ENCODE measurements at places on chromosomes 1 and 21. TPM values are rescaled to one million over a fixed set of nuclear protein-coding genes. Genes with fewer than 3 reads are reported as not detected.

RUNX3 gene
- 1.3 TPM for total RNA-seq

KLF17 gene
- not detected for total RNA-seq

ARHGAP30 gene
- total RNA-seq: not detected

LCE1B gene
- total RNA-seq: not detected

TMEM82 gene
- total RNA-seq: 2.2 TPM

SPRR1A gene
- not detected for total RNA-seq

KCNA3 gene
- total RNA-seq: 0.59 TPM

PPM1J gene
- 4.6 TPM for total RNA-seq

TM2D1 gene
- total RNA-seq: 39.6 TPM

CATSPERE gene
- total RNA-seq: 0.14 TPM

GRIK3 gene
- 5.4 TPM for total RNA-seq

DHRS3 gene
- 17.7 TPM for total RNA-seq

TMEM222 gene
- total RNA-seq: 41.0 TPM

FCGR3A gene
- not detected for total RNA-seq

KRTAP12-2 gene
- not detected for total RNA-seq

PRAMEF27 gene
- total RNA-seq: not detected

IFI44L gene
- total RNA-seq: not detected

Measured in H7 (cell line).